ENCODE measurements at places on chromosomes 13 and 19.
A peak's percentile ranks its signal among the peaks of the same experiment; 100 is the strongest.

GRCh38 chr13:90365130-90365529 is 982.4 kb upstream of the MIR17HG start:
- DNase-seq, result no peak

DNA sequence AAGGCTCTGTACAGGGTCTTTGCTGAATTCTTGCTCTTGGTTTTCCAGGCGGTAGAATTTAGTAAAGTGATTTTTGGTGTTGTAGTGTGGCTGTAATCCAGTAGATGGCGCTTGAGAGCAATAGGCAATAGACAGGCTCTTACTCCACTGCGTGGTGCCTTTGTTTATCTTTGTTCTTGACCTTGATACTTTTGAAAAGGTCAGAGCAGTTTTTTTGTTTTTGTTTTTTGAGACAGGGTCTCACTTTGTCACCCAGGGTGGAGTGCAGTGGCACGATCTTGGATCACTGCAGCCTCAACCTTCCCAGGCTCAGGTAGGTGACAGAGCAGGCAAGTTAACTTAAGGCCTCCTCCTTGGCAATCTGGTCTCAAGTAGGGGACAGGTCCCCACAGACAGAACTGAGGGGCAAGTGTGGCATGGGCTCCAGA is 12.2 kb upstream of the LILRA5 start:
- DNase-seq, result peak; percentile 51

- no peak for DNase-seq
Measured at GRCh38 chr13:110662091-110662490, 43.8 kb downstream of the CARS2 start.

GRCh38 chr13:76803831-76804230 is 82.4 kb downstream of the KCTD12 start:
- DNase-seq, result no peak

All from activated CD8-positive, alpha-beta memory T cell treated with anti-CD3 and anti-CD28 coated beads, Interleukin-2, amount 50 U/mL, for 4 hours (primary cell).